ENCODE measurements at places on chromosomes 1 and 21.

DNA sequence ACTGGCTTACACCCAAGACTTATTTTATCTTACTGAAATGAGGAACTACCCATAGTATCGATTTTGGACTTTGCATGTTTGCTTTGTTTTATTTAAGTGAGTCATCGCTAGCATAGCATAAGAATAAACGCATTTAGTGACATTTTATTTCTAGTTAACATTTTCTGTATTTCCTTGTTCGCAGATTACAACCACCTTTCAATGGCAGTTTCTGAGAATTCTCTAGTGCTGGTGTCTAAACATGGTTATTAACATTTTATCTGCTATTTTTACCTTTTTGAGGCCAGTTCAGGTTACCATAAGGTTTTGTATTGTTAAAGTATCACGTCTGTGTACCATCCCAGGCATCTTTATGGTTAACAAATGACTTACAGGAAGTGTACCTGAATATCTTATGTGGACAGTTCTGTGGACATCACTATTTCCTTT lies 24.5 kb downstream of the EEIG2 start:
- DNase-seq, result no peak

DNA sequence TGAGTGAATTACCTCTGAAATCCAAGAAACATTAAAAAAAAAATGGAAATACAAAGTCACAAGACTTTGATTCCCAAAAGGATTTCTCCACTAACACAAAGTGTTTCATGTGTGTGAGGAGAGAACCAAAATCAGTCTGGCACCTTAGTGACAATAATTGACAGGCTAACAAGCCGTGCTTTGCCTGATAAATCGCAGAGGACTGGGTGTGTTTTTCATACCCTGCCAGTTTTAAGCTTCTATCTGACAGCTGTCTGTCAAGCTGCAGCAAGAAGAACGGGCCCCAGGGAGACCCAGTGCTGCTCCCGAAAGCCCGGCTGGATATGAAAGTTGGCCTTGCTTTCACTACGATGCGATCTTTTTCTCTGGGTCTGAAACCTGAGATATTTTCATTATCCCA lies 101.6 kb upstream of the KCNK2 start:
- DNase-seq, result no peak

- DNase-seq, result no peak
Measured at GRCh38 chr1:16999863-17000262, 11.9 kb downstream of the ATP13A2 start.

DNA sequence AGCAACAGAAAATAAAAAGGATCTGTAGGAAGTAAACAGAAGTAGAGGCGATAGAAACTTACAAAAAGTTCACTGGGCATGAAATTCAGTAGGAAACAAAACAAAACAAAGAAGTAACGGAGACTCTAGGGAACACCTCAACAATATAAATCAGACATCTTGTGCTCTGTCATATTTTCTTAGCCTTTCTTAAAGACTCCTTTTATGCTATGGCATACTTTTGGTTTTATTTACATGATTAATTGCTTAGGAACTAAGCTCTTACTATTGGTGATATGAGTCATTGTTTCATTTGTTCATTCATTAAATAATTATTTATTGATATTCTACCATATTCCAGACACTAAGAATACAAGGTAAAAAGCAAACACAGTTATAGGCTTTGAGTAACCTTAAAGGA lies 126.6 kb downstream of the KCNT2 start:
- no peak for DNase-seq

DNA sequence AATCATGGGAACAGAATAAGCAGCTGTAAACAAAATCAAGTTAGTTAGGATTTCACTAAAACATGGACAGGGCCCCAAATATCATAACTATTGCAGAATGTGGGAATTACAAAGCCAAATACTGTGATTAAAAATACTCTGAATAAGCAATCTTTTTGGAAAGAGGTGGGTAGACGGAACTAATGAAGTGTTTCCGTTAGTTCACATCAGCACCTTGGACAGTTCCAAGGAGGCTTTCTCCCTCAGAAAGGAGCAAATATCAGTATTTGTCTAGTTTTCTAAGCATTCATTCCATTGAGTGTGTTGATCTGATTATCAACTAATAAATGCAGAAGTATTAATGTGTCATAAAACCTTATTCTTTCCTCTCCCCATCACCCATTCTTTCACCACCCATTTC lies 97.4 kb downstream of the FAM78B start:
- DNase-seq, result peak; percentile 5

DNA sequence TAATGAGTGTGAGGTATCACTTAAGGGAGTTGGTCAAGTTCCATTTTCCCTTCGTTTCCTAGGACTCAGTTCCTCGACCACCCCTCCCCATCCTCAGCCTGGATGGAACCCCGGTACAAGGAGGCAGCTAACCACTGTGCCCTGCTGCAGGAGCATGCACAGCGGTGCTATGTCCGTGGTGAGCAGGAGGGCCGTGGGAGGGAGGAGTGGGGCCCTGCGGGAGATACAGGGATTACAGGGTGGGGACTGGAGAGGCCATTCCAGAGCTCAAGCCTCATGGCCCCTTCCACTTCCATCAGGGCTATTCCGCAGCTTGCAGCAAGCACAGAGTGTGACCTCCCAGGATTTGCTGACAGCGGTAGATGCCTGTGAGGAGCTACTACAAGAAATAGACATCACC lies 25.8 kb downstream of the HYI start:
- no peak for DNase-seq

DNA sequence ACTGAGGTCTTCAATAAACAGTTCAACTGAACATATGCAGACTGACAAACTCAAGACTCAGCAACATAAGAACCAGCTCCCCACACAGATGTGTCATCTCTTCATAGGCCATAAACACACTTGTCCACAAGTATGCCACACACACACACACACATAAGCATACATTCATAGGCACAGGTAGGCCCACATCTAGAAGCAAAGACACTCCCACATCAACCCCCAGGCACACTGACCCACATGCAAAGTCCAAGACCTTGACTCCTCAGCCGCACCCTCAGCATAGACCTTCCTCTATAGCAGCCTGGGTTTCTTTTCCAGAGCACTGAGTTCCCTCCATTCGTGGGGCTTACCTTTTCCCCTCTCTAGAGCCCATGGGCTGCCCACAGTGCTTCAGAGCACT lies 1.4 kb downstream of the LAD1 start:
- peak; percentile 19 for DNase-seq

GRCh38 chr21:26797878-26798456 lies 47.2 kb downstream of the ADAMTS1 start:
- DNase-seq, result no peak

- no peak for DNase-seq
Measured at GRCh38 chr1:209155546-209155945, 428.0 kb upstream of the CAMK1G start.

DNA sequence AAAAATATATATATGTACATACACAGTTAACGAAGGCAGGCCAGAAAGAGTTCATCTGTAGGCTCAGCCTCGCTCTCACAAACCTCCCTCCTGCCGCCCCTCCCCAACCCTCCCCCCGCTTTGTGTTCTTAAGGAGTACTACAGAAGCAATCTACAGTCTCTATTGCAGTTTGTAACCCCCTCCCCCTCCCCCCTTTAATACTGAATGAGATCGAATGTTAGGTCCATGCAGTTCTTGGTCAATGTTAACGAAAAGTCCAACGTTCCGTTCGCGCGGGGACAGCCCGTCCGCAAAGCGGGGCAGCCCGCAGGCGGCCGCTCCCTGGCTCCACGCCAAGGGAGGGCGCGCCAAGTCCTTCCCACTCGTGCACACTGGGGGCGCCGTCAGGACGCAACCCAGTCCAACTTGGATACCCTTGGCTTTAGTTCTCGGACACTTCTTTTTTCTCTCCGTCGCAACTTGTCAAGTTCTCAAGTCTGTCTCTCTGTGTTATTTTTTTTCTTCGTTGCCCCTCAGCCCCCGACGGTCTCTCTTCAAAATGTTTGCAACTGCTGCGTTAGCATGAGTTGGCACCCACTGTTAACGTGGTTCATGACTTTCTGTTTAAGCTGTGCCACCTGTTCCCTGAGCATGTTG lies 2.2 kb downstream of the JUN start:
- peak; percentile 63 for DNase-seq

- no peak for DNase-seq
Measured at GRCh38 chr1:86154571-86155050, 2.0 kb downstream of the COL24A1 start.

DNA sequence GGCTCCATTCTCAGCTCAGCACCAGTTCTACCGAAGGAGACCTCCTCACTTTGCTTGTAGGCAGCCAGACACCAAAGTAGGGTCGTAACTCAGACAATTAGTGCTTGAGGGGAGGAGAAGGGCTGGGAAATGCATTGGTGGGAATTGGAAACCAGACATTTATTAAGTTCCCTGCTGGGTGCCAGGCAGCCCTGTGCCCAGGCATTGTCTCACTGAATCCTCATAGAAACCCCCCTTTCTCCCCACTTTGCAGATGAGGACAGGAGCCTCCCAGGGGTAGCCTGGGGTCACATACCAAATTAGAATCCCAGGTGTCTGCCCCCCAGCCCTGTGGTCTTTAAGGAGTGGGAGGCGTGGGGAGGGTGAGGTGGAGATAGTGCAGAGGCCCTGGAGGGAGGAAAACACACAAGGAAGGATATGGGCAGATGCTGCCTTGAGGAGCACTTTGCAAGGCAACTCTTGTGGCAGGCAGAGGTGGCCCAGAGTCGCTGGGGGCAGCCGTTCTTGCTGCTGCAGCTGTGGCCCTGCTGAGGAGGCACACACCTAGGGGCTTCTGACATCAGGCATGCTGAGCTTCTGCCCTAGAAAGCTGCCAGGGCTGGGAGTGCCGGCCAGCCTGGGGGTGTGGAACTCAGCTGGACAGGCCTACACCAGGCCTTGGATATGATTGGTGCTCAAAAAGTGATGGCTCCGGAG lies 29.4 kb downstream of the CDK18 start:
- DNase-seq, result no peak

- DNase-seq, result no peak
Measured at GRCh38 chr1:171788696-171789095, 7.2 kb downstream of the METTL13 start.

- DNase-seq, result no peak
Measured at GRCh38 chr21:38965241-38965640, 159.5 kb downstream of the ETS2 start.

GRCh38 chr1:202292773-202293172 lies 49.0 kb downstream of the UBE2T start:
- no peak for DNase-seq
